ENCODE measurements at places on chromosomes 12 and 14.

DNA sequence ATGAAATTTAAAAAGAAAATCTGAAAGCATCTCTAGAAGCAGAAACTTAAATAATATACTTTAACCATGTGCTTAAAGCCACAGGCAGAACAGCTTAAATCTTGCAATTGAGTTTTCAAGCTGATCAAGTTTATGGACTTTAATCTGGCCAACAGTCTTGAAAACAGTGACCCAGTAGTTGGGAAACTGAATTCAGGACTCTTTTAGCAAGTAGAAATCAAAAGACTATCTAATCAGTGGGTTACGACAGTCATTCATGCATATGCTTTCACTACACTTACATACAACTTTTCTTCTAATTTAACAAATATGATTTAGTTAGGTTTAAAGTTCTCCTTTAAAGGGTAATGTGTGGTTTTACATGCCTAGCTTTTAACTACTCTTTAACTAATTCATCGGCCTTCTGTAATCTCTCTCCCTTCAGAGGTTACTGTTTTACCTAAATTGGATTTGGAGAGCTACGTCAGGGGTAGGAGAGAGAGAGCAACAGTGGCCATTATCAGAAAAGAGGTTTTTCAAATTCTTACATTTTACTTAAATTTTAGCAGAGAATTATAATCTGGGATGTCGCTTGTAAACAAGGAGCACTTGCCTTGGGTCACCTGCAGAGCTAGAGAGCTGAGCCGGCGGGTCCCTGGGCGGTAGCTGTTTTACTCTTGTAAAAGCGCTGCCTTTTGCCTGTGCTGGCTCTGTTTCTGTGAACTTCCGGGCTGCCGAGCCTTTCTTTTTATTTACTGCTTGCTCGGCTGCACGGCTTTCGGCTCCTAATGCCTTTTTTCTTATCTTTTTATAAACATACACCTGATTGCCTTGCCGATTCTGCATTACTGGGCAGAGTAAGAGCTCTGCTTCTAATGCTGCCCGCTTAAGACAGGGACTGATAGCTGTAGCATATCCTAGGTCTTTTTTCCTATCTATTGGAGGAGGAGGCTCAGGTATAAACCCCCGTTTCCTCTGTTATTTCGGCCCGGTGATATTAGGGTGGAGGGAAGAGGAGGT lies 17.4 kb upstream of the LYZ start:
- DNase-seq, result peak; percentile 57

DNA sequence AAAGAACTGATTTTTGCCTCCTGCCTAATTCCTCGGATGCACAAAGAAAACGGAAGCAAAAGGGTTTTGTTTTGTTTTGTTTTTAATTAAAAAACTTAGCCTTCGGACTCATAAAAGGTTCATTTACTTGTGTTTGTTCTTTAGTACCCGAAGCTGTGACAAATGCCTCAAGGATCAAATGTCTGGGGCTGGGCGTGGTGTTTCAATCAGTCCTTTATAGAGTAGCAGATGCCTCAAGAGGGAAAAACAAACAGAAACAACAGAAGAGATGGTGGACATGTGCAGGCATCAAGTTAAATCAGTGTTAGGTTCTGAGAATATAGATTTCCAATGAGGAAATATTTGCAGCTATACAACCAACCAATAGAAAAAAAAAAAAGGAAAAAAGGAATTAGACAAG lies 1.6 kb upstream of the WIF1 start:
- no peak for DNase-seq

- no peak for DNase-seq
Observed at GRCh38 chr12:117120787-117121186, 21.6 kb upstream of the TESC start.

- DNase-seq, result no peak
Observed at GRCh38 chr12:93413064-93413463, 28.7 kb downstream of the UBE2N start.

GRCh38 chr12:83123039-83123438 lies 436.3 kb downstream of the TMTC2 start:
- DNase-seq, result no peak

DNA sequence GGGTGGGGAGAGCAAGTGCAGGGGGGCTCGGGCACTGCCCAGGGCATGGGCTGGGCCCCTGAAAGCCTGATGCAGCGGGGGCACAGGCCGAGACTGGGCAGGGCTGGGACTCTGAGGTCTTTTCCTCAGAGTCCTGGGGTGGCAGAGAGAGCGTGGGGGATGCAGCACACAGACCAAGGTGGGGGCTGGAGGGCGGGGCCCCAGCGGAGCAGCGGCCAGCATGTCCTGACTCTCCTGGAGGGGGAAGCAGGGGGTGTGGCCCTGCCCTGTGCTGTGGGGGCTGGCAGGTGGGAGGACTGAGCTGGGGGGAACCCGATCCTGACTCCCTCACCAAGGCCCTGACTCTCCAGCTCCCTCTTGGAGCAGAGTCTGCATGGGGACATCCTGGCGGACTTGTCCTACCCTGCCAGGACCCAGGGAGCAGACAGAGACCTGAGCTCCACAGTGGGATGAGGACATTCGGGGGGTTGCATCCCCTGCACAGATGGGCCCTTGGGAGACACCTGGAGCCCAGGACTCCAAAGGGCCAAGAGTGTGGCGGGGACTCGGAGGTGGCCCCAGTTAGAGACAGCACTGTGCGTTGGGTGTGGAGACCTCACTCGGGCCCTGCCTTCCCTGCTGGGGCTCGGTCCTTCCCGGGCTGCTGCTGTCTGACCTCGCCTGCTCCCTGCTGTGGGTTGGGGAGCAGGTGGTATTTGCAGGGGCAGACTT lies 326.1 kb downstream of the TMEM121 start:
- DNase-seq, result no peak

- no peak for DNase-seq
Observed at GRCh38 chr12:5437182-5437583, 5.3 kb downstream of the NTF3 start.

DNA sequence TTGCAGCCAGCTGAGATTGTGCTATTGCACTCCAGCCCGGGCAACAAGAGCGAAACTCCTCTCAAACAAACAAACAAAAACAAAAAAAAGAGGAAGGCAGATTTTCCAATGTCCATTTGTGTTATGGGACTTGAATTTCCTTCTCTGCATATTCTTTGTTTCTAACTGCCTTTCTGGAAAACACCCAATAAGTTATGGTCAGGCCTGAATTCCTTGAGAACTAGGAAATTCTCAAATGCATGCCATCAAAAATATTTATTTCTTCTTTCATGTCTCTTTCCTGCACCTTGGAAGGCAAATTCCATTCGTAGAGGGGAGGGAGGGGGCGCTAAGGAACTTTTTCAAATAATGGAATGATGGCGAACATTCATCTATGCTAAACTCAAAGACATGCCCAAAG lies 117.6 kb upstream of the TMCC3 start:
- DNase-seq, result no peak

DNA sequence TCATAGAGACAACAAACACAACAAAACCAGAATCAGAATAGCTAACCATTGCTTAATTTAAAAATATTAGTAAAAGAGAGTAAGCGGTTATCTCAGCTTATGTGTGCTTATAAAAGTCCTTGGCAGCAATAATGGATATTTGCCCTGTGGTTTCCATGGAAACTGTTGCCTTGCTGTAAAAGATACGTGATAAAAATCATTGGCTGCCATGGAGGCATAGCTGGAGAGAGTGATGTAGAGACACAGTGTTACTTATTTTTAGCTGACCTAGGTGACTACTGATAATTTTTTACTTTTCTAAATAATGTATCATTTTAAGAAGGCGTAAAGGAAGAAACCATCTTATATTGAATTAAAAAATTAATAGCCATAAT lies 92.9 kb downstream of the ERC1 start:
- no peak for DNase-seq

DNA sequence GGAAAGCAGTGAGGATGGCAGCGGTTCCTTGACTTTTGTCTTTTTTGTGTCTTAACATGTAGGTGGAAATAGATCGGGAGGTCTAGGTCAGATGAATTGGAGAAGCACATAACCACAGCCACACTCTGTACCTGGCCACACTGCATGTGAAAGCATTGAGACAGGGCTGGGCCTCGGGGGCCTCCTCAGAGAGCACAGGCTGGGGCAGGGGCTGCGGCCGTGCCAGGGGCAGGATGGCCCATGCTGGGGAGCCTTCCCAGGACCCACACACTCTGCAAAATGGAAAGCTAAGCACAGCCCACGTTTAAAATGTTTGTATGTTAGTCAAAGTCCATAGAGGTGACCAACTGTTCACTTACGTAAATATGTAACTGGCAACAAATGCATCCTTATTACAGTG lies 76.7 kb downstream of the PIWIL1 start:
- no peak for DNase-seq

DNA sequence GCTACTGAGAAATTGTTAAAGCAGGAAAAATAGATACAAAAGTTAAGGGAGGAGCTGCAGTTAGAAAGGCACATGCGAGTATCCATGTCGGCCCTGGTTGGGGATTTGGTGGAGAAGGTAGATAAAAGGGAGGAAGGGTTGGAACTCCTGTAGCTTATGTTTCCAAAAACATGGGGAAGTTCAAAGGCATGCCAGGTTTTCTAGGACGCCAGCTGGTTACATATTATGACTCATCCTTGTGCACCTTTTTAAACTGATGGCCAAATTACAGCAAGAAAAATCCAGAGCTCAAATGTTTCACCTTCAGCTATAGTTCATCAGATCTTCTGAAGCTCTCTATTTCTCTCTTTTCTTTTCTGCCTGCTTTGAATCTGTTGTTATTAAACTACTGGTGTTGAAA lies 13.2 kb upstream of the MAP4K5 start:
- no peak for DNase-seq

DNA sequence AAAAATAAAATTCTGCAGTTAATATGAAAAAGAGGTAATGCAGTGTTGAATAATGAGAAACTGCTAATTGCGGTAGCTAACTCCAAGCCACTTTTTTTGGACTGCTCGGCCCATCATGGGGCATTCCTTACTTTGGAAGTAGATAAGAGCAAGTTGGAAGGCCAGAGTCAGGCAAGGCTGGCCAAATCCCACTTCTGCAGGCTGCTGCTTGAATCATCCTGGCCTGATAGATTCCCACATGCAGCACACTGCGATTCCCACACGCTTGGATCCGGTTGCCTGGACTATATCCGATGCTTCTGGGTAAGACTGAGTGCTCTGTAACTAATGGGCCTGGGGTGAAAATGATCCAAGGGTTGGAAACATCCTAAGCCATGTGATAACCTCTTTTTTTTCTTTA lies 10.6 kb downstream of the EIF2B2 start:
- DNase-seq, result no peak

- DNase-seq, result no peak
Observed at GRCh38 chr12:42862055-42862454, 272.5 kb upstream of the PRICKLE1 start.

DNA sequence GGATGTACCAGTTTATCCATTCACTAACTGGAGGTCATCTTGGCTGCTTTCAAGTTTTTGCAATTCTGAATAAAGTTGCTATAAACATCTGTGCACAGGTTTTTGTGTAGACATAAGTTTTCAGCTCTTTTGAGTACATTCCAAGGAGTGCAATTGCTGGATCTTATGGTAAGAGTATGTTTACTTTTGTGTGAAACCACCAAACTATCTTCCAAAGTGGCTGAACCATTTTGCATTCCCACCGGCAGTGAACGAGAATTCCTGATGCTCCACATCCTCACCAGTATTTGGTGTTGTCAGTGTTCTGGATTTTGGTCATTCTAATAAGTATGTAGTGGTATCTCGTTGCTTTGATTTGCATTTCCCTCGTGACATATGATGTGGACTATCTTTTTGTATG lies 150.5 kb upstream of the BCL2L14 start:
- DNase-seq, result no peak

GRCh38 chr14:97010491-97011160 lies 213.4 kb downstream of the VRK1 start:
- no peak for DNase-seq

DNA sequence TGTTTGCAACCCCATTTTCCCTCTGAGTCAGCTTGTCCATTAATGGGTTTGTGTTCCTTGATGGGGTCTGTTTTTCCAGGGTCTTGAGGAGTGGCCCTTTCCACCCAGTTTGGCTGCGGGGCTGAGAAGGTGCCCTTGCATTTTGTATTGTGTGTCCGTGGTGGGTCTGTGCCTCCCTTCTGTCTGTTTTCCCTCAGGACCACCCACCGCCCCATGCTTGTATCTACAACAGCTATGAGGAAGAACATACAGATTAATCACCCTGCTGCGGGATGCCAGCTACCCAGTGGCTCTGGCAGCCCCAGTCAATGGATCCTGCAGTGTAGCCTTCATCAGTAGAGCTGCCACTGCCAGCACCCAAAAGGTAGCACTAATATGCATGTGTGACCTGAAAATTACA lies 235.7 kb downstream of the CACNA1C start:
- DNase-seq, result no peak

DNA sequence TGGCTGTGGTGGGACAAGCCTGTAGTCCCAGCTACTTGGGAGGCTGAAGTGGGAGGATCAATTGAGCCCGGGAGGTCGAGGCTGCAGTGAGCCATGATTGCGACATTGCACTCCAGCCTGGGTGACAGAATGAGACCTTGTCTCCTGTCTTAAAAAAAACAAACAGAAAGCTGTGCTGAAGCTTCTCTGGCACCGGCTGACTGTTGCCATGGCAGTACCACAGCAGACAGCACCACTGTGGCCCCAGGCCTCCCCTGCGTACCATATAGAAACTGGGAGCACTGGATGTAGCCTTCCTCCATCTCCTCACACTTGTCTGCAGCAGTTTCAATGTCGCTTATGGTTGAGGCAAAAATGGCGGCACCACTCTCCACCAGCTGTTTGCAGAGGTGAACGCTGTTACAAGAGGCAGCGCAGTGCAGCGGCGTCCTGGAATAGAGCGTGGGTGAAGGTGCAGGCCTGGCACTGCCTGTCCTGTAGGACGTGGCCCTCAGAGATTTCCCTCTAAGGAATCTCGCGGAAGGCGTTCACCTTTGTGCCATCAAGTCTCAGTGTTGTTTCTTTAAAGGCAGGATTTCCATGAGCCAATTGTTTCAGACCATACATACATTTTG lies 21.9 kb downstream of the ZFYVE21 start:
- no peak for DNase-seq

GRCh38 chr12:30977124-30977523 lies 50.6 kb downstream of the TSPAN11 start:
- no peak for DNase-seq

DNA sequence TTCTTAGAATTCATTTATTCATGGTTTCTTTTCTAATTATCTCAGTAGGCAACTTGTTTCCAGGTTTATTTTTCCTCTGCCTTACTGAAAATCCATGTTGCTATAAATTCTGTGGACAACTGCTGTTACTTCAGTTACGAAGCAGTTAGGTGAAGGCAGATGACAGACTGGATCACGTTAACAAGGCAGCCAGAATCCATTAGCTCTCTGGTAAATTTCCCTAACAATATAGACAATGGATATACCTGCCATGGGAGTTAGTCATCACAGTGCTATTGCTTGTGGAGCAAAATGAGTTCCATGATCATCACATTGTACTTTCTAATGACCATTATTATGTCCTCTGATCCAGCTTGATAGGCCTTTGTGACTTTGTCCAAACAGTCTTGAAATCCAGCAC lies 291.5 kb downstream of the NELL2 start:
- DNase-seq, result no peak

- DNase-seq, result peak; percentile 96
Observed at GRCh38 chr12:124927201-124928094, 13.0 kb upstream of the UBC start.

- no peak for DNase-seq
Observed at GRCh38 chr14:22813145-22813544, 2.1 kb downstream of the SLC7A7 start.

- DNase-seq, result no peak
Observed at GRCh38 chr14:89586258-89587135, 169.5 kb upstream of the FOXN3 start.
